Stimulated activated CD4-positive, alpha-beta T cell treated with anti-CD3 and anti-CD28 coated beads, Interleukin-4, amount 100 ng/mL, for 4 hours (primary cell): ENCODE measurements at places on chromosomes 6 and 20.
A peak's percentile ranks its signal among the peaks of the same experiment; 100 is the strongest.

- DNase-seq: no peak
Measured at GRCh38 chr6:150417899-150418826, 49.4 kb downstream of the IYD start.

DNA sequence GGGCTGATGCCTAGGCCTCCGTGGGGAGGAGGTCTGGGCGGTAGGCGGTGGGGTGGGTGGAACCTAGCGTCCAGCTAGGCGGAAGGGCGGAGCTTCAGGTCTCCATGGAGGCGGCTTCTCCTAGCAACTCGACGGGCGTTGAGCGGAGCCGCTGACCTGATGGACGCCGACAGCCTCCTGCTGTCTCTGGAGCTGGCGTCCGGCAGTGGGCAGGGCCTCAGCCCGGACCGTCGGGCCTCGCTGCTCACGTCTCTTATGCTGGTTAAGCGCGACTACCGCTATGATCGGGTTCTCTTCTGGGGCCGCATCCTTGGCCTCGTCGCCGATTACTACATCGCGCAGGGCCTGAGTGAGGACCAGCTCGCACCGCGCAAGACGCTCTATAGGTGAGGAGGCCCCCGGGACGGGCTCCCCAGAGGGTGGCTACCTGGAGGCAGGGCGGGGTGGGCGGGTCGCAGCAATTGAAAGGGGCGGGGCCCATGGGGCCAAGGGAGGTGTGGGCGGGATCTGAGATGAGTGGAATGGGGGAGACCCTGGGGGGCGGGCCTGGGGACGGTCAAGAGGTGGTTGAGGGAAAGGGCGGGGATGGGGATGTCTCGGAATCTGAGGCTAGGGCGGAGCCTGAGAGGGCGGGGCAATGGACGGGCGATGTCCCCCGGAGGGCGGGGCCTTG is at the start of gene RSPH9:
RSPH9 (plus strand) TSS at position 97 of the 673 bp plus-strand sequence; CDS start at position 160, 63 bp downstream.
- DNase-seq: peak; percentile 63

GRCh38 chr6:54217018-54217417 is 91.2 kb upstream of the TINAG start:
- no peak for DNase-seq

DNA sequence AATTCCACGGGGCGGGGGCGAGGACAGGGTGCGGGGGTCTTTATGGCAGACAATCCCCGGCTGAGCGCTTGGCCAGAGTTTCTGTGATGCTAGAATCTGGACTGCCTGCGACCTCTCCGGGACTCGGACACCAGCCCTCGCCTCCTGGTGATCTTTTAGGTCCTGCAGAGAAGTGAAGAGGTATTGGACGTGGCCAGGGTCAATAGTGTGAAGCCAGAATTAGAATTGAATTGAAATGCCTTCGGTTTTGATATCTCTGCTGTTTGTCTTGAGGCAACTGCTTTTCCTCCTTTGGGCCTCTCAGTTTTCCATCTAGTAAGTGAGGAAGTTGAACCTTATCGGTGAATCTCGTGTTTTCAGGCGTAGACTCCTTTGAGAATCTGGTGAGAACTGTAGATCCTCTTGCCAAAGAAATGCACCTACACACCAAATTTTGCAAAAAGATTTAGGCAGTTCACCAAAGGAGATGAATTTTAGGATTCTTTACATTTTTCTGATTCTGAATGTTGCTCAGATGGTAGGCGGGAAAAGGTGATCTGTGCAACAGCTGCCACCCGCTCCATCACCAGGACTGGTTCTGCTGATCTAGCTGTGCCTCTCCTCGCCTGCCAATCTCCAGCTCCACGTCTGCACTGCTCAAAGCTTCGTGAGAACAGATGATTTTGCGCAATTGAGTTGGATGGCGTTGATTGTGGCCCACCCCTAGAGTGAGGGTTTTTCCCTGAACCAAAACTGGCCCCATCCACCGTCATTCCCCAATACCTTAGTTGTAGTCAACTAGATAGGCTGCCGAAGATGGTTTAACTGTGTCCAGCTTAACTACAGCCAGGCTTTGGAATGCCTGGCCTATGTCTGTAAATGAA is 837 bp upstream of the OSER1 start:
- no peak for DNase-seq

- DNase-seq: no peak
Measured at GRCh38 chr20:33099843-33100538, 20.5 kb downstream of the BPIFB4 start.

DNA sequence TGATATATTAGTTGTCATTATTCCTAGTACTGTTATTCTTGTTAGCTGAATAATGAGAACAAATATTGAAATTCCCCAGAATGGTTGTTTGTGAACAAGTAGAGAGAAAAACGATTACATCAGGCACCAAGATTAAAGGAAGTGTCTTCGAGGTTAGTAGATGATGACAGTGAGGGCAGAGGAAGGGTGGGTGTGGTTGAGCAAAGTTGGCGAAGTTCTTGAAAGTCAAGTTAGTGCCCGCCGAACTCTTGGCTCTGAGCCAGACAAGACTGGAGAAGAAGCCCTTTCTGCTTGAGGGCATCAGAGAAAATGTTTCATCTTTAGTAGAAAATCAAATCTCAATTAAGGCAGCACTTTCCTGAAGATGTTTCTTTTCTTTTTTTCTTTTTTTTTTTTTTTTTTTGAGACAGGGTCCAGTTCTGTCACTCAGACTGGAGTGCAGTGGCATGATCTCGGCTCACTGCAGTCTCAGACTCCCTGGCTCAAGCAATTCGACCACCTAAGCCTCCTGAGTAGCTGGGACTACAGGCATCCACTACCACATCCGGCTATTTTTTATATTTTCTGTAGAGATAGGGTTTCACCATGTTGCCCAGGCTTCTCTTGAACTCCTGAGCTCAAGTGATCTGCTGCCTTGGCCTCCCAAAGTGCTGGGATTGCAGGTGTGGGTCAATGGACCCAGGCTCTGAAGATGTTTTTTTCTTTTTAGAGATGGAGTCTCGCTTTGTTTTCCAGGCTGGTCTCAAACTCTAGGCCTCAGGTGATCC is 77.1 kb downstream of the SGK1 start:
- peak; percentile 86 for DNase-seq

DNA sequence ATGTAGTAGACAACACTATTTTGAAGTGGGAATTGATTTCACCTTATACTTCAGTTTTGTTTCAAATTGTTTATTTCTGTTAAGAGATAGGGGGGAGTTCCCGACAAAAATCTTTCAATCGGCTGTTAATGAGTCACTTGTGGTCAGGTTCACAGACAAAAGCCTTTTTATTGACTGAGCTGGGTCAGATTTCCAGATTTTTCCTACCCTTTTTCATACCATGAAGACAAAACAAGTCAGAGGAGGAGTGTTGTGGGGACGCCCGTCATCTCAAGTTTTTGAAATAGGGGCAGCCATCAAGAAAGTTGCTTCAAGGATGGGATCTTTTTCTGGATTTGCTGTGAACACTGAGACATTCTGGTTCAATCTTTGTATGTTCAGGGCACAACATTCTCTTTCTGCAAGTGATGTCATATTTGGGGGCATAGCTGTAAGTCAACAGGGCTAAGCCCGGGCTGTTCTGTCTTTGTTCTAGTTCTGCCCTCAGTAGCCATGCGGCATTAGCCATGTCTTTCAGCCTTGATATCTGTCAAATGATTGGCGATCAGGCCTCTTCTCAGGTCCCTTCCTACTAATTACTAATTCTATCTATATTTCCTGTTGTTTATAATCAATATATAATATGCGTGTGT is 496.0 kb upstream of the MARCKS start:
- no peak for DNase-seq

GRCh38 chr20:53087037-53087777 is 115.0 kb downstream of the TSHZ2 start:
- no peak for DNase-seq

- no peak for DNase-seq
Measured at GRCh38 chr6:91376686-91377085, 789.8 kb upstream of the MAP3K7 start.

GRCh38 chr6:149859938-149860337 is 4.2 kb downstream of the LRP11 start:
- DNase-seq: no peak

DNA sequence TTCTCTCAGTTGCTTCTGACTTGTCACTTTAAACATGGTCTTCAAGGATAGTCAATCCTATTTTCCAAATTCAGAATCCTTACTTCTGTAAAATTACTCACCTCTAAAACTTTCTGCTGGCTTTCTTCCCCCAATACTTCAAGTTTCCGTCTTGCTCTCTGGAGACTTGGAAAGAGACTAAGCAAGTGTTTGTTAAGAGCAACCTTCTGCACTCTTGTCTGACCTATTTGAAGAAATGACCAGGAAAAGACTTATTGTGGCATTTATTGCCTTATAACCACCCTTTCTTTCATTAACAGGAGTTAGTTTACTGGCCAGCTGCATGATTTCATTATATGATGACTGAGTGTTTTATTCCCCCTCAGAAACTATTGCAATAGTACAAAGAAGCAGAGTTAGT is 181.0 kb downstream of the TBC1D7 start:
- DNase-seq: no peak

DNA sequence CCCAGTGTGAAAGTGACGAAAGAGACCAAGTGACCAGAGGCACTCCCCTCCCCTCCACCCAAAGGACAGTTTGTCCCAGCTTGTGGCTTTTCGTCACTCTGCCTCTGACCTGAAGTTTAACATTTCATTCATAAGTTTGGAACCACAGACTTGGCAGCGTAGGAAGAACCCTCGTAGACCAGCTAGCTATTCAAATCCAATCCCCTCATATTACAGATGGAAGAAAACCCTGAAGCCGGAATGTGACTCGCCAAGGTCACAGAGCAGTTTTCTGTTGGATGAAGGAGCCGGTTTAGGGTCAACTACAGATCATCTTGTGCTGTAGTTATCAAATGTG is 3.9 kb upstream of the SYS1 start:
- DNase-seq: no peak

- no peak for DNase-seq
Measured at GRCh38 chr20:21127201-21127981, 1.5 kb downstream of the KIZ start.

DNA sequence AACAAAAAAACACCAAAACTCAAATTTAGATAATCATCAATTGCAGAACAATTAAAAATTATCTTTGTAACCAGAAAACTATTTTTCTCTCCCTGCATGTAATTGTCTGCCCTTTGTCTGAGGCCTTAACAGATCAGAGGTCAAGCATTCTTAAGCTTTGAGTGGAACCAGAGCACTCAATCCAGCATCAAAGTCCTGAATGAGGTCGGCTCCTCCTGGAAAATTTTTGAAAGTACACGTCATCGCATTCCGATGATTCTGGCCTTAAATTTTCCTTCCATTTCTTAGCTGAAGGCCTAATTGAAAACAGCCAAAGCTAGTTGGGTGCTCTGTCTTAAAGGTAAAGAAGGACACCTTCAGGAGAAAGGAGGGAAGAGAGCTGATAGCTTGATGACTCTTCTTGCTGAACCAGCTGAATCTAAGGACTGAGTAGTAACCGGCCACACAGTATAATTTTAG is 510.2 kb upstream of the SULF2 start:
- DNase-seq: no peak

- no peak for DNase-seq
Measured at GRCh38 chr6:98977671-98978292, 30.0 kb upstream of the FBXL4 start.

DNA sequence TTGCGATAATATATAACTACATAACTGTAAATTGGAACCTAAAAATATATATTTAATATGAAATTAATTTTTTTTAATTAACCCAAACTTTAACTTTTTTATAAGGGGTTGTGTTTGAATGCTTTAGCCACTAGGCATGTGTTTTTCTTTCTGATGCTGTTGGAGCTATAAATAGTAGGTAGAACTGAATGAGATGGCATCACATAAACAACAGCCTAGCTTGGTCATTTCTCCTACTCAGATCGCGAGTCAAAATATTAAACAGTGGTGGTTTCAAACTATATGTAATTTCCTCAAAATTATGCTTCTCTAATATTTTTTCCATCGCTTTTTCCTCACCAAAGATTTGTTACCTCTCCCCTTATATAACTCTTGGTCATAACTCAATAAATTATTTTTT is 243.2 kb downstream of the ARID1B start:
- DNase-seq: no peak

GRCh38 chr20:24043294-24043693 is 54.7 kb upstream of the GGTLC1 start:
- DNase-seq: no peak

DNA sequence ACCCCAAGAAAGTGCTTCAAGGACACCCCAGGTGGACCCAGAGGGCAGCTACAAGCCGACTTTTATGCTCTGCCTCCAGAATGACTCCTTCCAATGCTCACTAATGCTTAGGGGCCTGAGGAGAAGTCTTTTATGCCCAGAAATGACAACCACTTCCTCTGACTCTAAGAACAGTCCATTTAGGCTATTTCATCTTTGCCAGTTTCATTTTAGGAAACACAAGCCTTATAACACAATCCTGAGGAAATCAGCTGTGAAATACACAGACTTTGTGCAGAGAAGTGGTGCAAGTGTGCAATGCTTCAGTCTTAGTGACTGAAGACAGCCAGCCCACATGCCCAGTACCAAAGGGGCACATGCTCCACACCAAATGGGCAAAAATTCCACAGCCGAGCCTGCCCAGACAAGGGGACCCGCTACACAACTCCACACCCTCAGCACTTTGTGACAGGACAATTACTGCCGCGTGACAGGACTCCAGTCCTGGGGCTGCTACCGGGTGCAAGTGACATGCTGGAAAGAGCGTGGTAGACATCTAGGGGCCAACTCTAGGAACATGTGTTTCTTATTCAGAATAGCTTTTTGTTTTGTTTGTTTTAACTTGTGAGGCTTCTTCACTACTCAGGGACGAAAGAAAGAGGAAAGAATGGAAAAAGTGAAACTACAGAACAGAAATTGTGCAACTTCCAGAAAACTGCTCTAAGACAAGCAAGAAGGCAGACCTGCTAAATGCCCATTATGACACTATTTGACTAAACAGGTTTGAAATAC is 28.2 kb upstream of the PLAGL1 start:
- DNase-seq: no peak

DNA sequence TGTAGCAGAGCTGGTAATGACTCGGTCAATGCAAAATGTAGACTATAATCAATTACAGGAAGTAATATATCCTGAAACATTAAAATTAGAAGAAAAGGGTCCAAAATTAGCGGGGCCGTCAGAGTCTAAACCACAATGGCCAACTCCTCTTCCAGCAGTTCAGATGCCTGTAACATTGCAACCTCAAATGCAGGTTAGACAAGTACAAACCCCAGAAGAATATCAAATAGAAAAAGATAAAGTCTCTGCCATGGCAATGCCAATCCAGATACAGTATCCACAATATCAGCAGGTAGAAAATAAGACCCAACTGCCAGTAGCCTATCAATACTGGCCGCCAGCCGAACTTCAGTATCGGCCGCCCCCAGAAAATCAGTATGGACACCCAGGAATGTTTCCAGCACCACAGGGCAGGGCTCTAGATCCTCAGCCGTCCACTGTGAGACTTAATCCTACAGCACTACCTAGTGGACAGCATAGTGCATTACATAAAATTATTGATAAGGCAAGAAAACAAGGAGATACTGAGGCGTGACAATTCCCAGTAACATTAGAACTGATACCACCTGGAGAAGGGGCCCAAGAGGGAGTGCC is 158.4 kb downstream of the GPX5 start:
- no peak for DNase-seq
